ENCODE measurements at places on chromosomes 4 and X.

DNA sequence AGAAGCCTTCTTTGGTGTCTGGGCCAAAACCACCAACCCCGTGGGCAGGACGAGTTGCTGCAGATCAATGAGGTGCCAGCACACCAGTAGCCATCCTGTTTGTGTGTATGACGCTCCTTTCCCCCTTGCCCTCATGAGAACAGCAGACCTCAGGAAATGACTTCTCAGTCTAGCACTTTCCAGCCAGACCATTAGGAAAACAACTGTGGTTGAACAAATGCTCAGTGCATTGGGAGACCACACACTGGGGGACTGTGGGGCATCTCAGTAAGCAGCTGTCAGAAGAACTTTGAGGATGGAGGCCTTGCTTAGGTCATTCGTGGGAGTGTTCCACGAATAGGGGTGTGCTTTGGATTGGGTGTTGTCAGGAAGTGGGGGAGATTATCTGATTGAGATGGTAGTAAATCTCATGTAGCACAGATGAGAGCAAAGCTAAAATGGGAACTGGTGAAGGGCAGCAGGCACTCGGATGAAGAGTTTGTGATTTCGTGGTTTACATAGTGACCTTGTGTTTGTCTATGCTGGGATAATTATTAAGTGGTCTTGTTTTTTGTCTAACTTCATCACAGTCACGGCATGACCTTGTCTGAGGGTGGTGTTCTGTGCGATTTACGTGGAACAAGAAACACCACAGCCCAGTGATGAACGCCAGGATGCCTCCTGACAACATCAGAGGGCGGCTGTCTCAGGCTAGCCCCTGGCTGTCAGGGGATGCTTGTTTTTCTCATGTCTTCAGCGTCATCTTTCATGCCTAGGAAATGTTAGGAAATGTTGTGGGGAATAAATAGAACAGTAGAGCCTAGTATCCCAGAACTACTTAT is 70.1 kb downstream of the USP46 start:
- no peak for DNase-seq

DNA sequence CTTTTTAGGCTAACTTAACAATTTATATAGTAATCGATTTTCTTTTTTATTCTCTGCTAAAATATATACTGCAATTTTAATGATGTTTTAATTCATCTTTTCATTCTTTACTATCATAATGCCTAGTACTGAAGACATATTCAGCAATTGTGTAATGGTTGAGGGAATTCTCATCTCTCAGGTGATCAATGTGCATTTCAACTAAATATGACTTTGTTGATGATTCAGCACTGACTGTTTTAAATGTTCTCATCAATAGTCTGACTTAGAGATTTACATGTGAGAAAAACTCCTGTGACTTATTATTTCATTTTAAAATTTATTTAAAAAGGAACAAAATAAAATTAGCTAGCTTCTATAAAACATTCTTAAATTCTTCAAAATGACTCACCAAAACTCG is 1450.3 kb downstream of the STIM2 start:
- no peak for DNase-seq

DNA sequence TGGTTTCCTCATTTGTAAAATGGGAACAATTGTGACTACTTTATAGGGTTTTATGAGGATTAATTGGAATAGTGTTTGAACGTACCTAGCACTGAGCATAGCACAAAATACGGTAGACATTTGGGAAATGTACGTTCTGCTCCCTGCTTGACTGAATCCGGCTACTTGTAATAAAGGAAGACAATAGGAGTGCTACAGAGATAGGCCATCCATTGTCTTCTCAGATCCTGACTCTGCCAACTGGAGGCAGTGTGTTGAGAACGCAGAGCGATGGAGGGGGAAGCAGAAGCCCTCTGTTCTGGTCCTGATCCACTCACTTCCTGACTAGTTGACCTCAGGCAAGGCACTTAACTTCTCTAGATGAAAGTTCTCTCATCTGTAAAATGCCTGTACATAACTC is 26.4 kb downstream of the ENPP6 start:
- DNase-seq = no peak

DNA sequence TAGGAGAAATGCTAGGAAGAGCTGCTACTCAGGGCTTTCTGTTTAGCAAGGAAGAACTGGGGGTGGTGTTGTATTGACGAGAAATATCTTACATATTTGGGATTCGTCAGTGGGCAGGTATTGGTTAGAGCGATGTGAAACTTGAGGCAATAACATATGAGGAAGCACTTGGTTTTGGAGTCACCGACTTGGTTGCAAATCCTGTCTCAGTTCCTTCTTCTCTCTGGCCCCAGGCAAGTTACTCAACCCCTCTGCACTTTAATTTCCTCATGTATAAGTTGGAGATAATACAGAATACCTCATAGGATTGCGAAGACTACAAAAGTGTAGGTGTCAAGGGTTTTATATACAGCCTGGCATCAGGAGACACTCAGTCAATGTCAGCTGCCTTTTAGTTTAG is 34.1 kb downstream of the GPAT3 start:
- no peak for DNase-seq

GRCh38 chr4:132227151-132227856 is 921.8 kb upstream of the PCDH10 start:
- no peak for DNase-seq

DNA sequence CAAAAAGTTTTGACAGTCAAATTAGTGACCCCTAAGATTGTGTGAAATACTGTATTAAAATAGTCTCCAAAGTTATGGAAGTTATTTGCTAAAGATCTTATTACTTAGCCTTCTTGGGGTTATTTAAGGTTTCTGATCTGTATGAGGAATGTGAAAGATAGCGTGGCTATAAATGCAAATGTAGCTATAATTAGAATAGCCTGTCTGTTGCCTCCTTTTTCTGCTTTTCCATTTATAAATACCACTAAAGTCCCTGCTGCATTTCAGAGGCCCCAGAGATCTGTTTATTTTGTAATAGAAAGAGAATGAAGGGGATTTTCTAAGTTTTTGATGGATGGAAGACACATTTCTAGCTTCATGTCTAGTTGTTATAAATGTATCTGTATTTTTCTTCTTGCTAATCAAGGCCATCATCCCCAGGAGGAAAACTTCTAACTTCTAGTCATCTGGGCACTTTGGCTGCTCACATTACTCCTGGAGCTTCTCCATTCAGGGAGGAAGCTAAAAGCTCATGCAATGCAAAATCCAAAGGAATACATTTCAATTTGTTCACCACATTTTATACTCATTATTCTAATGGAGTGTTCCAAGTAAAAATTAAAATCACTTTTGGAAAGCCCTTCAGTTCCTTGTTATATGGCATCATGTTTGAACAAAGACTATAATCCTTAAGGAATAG is 73.9 kb downstream of the INTS12 start:
- DNase-seq = no peak

- peak; percentile 76 for DNase-seq
Observed at GRCh38 chr4:114659386-114660008, 60.9 kb downstream of the UGT8 start.

DNA sequence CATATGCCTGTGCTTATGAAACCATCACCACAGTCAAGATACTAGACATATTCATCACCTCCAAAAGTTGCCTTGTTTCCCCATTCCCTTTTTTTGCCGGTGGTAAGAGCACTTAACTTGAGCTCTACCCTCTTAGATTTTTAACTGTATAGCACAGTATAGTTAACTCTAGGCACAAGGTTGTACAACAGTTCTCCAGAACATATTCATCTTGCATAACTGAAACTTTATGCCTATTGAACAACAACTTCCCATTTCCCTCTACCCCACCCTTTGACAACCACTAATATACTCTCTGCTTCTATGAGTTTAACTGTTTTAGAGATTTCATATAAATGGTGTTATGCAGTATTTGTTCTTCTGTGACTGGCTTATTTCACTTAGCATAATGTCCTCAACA is 119.3 kb downstream of the ASB9 start:
- DNase-seq = no peak

GRCh38 chr4:65391814-65392213 is 278.5 kb downstream of the EPHA5 start:
- no peak for DNase-seq

GRCh38 chrX:56987741-56988140 is 7.6 kb downstream of the SPIN3 start:
- no peak for DNase-seq

DNA sequence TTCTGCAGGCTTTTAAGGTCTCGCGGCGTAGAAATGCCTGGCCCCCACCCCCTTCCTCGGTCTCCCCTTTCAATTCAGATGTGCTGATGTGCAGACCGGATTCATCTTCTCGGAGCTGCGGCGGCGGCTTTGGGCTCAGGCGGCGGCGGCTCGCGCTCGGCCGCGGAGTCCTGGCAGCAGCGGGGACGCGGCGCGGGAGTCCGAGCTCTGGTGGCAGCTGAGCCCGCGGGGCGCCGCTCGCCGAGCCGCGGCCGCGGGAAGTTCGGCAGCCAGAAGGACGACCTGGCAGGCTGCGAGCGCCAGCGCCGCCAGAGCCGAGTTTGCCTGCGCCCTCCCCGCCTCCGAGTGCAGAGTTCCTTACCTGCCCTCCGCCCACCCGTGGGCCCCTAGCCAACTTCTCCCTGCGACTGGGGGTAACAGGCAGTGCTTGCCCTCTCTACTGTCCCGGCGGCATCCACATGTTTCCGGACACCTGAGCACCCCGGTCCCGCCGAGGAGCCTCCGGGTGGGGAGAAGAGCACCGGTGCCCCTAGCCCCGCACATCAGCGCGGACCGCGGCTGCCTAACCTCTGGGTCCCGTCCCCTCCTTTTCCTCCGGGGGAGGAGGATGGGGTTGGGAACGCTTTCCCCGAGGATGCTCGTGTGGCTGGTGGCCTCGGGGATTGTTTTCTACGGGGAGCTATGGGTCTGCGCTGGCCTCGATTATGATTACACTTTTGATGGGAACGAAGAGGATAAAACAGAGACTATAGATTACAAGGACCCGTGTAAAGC is 448 bp downstream of the TLL1 start:
- DNase-seq = peak; percentile 71

DNA sequence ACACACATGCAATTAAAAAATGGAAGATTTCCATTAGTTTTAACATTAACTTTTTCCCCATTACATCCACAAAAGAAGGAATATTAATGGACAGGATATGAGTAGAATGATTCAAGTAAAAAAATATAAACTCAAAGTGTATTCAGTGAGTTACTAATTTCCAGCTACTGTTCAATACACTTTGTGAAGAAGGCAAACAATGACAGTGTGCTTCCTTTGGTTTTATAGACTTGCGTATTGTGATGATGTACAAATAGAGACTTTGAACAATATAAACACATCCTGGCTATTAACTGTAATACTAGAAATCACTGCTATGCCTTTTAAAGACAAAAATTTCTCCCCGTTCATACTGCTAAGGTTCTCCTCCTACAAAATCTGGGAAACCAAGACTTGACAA is 171.4 kb downstream of the ASB9 start:
- no peak for DNase-seq

- DNase-seq = no peak
Observed at GRCh38 chr4:2105559-2105958, 46.4 kb downstream of the NAT8L start.

- no peak for DNase-seq
Observed at GRCh38 chr4:96691521-96691920, 851.6 kb downstream of the PDHA2 start.

GRCh38 chrX:43349363-43349762 is 306.7 kb upstream of the MAOA start:
- peak; percentile 37 for DNase-seq

GRCh38 chrX:115547448-115547847 is 13.5 kb upstream of the PLS3 start:
- DNase-seq = no peak

DNA sequence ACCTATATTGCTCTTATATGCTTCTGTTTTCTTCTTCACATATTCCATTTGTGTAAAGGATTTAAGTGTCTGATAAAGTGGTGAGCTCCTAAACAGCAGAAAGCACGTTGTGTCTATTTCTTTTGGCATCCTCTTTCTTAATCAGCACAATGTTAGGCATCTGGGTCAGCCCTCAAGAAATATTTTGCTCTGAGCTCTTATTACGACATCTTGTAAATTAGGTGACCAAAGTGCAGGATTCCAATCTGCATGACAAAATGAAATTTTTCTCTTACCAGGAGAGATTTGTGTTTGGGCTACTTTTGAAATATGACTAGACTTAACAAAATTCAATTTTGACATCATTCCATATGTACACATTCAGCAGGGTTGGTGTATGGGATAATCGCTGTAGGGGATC is 210.0 kb upstream of the IGFBP7 start:
- DNase-seq = no peak

GRCh38 chr4:177281351-177281909 is 28.2 kb upstream of the NEIL3 start:
- DNase-seq = no peak

- DNase-seq = no peak
Observed at GRCh38 chr4:140076307-140076706, 77.7 kb downstream of the MAML3 start.

DNA sequence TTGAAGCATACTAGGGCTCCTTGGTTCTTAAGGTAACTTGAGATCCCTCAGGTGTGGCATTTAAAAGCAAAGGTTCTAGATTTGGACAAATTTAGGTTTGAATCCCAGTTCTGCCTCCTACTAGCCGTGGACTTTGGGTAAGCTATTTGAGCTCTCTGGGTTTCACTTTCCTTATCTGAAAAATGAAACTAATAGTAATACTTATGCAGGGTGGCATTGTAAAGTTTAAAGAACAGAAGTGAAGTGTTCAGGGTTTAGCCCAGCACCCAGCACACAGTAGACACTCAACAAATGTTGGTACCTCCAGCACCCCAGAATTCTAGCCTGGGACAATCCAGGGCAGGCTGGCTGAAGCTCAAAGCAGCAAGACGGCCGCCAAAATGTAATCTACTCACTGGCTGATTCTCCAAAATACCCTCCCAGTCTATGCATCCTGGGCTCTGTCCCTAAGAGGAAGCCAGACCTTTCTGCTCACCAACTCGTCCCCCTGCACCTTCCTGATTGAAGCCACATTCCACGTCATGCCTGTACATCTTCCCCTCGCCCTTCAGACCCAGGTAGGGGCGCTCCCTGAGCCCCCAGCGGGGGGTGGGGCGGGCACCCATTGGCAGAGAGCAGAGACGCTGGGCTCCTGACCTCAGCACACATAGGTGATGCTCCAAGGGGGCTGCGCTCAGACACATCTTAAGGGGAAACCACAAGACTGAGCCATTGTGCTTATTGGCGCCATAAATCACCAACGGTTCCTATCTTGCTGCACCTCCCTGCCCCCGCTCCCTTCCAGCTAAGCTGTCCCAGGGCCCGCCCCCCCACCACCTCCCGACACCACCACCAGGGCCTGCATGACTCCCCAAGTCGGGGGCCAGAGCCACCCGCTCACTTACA is 160.6 kb downstream of the BCOR start:
- no peak for DNase-seq

DNA sequence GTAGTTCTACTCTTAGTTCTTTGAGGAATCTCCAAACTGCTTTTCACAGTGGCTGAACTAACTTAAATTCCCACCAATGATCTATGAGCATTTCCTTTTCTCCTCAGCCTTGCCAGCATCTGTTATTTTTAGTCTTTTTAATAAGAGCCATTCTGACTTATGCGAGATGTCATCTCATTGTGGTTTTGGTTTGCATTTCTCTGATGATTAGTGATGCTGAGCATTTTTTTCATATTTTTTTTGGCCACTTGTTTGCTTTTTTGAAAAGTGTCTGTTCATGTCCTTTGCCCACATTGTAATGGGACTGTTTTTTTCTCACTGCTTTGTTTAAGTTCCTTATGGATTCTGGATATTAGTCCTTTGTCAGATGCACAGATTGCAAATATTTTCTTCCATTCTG is 21.5 kb upstream of the PHKA1 start:
- no peak for DNase-seq

- no peak for DNase-seq
Observed at GRCh38 chr4:174709526-174709925, 119.5 kb downstream of the GLRA3 start.

- DNase-seq = no peak
Observed at GRCh38 chr4:29581457-29581856, 1138.7 kb upstream of the PCDH7 start.

Measured in iPS-NIHi11 (cell line).